ENCODE measurements at places on chromosomes 1 and 21. TPM values are rescaled to one million over a fixed set of nuclear protein-coding genes. Genes with fewer than 3 reads are reported as not detected.

DNA sequence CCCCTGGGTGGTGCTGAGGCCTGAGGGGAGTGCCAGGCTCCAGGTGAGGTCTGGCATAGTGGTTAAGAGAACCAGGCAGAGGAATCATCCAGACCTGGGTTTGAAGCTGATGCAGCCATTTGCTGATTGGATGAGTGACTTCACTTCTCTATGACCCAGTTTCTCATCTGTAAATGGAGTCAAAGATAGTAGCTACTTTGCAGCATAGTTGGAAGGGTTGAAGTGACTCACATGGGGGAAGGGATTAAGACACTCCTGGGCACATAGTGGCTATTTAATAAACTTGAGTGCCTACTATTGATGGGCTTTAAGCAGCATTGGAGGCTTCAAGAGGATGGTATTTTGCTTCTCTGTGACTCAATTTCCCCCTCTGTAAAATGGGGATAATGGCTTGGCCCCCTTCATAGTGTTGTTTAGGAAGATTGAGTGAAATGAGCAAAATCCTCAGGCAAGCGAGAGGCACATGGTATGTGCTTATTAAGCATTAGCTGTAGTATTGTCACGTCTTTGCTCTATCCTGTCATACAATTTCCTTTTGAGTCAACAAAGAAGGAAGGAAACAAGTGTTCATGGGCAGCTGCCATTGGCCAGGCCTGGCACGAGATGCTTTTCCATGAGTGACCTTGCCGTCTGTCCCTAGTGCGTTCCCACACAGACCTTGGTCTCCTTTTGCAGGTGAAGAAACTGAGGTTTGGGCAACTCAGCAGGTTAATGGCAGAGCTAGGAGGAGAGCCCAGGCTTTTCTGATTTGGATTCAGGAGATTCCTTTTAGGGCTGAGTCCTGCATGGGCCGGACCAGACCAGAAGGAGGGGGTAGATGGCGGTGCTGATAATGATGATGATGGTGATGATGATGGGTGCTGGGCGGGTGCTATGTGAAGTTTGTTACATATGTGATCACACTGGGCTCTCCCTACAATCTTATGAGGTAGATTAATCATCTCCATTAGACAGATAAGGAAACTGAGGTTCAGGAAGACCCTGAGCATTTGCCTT lies 131.1 kb upstream of the WNT4 start:
- DNase-seq, result no peak

DNA sequence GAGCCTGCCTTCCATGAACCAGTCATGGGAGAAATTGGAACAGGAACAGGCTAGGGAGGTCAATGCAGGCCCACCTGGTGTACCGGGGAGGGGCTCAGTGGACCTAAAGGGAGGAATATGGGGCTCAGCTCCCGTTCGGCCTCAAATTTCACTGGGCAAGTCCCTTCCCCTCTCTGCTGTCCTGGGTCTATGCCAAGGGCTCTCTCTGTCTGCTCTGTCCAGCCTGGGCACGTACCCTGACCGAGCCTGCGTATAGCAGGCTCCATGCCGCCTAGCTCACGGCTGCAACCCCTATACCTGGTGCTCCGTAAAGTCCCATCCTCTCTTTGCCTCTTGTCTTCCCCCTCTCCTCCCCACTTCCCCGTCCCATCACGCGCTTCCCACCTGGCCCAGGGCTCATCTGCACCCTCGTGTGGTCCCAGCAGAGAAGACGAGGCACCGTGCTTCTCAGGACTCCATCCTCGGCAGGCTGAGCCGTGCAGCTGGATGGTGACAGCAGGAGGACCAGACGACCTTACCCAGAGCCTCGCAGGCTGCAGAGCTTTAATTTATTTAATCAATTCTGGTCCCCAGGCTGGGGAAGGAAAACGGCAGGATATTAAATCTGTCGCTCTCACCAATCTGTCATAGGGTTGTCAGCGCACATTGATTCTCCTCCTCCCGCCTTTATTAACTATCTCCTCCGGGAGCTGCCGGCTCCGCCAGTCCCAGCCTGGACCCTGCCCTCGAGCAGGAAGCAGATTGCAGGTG lies 25.0 kb upstream of the DISP3 start:
- no peak for DNase-seq

GRCh38 chr1:219817914-219818313 lies 110.4 kb downstream of the SLC30A10 start:
- DNase-seq, result no peak

The HORMAD1 gene
- total RNA-seq, result 1.7 TPM

- no peak for DNase-seq
Observed at GRCh38 chr1:166905900-166906299, 29.8 kb upstream of the TADA1 start.

All from left colon (tissue), 2 donors.